ENCODE measurements at places on chromosomes 1 and 21. TPM values are rescaled to one million over a fixed set of nuclear protein-coding genes. Genes with fewer than 3 reads are reported as not detected.

OLIG2 gene
- total RNA-seq: not detected

EDARADD gene
- 0.32 TPM for total RNA-seq

TFAP2E gene
- total RNA-seq: 0.32 TPM

FLG2 gene
- total RNA-seq: not detected

MYOC gene
- not detected for total RNA-seq

DTL gene
- 13.2 TPM for total RNA-seq

PPIAL4G gene
- not detected for total RNA-seq

ARHGEF16 gene
- 0.97 TPM for total RNA-seq

CHI3L2 gene
- not detected for total RNA-seq

CACNA1S gene
- total RNA-seq: not detected

CCDC27 gene
- total RNA-seq: not detected

SRGAP2 gene
- total RNA-seq: 45.3 TPM

FBLIM1 gene
- total RNA-seq: 188 TPM

APOBEC4 gene
- total RNA-seq: not detected

OPTC gene
- total RNA-seq: not detected

CDC42BPA gene
- total RNA-seq: 113 TPM

EPHA10 gene
- total RNA-seq: under 0.01 TPM

Data from fibroblast of villous mesenchyme (primary cell).